Stimulated activated CD8-positive, alpha-beta memory T cell treated with anti-CD3 and anti-CD28 coated beads, Interleukin-7, amount 100 ng/mL, for 1 hour (primary cell): ENCODE measurements at places on chromosomes 3 and 15.

DNA sequence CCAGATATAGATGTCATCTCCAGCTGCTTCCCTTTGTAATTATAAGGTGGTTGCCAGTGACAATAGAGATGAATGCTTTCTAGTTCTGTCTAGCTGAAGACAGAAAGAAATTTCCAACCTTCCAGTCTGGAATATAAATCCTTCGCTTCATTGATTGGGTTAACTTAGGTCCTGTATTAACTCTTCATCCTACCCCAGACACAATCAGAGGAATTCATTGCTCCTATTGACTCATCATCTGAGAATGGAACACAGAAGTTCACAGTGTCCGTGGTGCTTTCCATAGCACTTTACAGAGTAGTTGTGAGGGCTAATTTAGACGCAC is 241.4 kb downstream of the NFKBIZ start:
- no peak for DNase-seq

- no peak for DNase-seq
Measured at GRCh38 chr3:190385731-190386688, 2.0 kb upstream of the CLDN16 start.

DNA sequence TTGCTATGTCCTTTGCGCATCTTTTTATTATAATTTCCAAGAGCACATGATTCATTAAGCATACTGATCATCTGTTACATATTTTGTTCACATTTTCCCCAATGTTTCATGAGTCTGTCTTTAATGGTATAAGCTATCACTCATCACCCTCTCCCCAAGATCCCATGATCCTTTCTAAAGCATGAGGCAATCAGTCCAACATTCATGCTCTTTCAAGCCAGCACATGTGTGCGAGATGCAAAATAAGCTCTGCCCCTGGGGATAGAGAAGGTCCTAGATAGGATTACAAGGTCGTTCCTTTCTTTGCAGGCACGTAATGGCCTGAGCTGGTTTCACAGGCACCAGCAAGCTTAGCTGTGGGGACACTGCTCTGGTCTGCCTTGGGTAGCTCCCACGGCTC is 32.2 kb upstream of the B3GNT5 start:
- DNase-seq = no peak

- no peak for DNase-seq
Measured at GRCh38 chr3:179156170-179156569, 8.0 kb downstream of the PIK3CA start.

DNA sequence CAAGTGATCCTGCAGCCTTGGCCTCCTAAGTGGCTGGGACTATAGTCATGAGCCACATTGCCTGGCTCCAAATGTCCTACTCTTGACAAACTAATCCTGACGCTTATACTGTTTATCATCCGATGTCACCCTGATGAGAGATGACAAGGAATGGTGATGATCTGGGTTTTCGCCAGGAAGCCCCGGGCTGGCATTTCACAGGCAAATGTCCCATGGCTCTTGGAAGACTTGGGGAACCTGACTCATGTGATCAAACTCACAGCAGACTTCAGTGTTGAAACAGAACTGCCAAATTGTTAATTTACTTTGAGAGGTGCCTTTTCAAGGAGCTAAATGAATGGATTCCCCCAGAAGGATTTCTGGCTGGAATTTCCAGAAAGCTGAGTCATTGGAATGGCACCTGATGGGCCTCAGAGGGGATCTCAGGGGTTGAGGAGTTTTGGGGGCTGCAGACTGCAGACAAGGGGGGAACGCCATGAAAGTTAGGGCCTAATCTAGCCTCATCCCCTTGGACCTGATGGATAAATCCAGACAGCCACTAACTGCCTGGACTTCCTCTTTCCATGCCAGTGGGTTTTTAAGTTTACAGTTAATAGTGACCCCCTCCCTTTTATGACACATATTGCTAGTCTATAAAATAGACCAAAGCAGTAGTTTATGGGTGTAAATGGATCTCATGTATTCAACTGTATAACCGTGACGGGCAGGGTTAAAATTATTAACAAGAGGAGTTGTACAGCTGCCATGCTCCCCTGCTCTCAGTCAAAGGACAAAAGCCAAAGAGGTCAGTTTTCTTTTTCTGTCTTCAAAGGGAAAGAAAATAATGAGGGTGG is 146.6 kb downstream of the CHSY1 start:
- DNase-seq = no peak

DNA sequence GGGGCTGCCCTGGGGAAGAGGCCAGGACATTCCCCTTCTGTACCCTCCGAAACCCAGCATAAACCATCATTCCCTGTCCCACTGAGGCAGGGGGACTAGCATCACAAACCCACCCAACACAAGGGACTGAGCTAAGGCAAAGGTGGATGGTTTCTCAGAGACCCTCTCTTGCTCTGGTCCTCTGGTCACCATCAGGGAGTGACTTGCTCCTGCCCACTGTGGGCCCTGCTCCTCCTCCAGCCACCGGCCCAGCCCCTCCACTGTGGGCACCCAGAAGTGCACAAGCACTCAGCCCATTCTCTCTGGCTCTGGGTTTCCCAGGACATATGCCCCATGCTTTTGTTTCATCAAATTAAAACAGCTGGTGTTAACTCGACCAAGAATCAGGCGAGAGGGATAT is 44.9 kb downstream of the PTH1R start:
- no peak for DNase-seq

GRCh38 chr3:10387881-10388609 is 67.1 kb upstream of the SEC13 start:
- DNase-seq = no peak

DNA sequence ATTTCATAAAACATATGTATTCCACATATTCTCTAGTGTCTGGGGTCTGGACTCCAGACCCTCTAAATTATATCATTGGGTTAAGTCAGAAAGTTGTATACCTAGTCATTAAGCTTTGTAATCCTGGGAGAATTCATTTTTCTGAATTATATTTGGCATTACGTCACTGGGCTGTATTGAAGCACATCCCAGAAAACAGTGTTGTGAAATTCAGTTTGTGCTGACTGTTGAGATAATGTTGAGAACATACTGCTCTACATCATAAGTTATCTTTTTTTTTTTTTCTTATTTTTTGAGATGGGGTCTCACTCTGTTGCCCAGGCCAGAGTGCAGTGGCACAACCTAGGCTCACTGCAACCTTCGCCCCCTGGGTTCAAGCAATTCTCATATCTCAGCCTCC is 153.1 kb upstream of the STT3B start:
- DNase-seq = no peak

- DNase-seq = no peak
Measured at GRCh38 chr3:37935756-37936666, 54.6 kb upstream of the VILL start.

DNA sequence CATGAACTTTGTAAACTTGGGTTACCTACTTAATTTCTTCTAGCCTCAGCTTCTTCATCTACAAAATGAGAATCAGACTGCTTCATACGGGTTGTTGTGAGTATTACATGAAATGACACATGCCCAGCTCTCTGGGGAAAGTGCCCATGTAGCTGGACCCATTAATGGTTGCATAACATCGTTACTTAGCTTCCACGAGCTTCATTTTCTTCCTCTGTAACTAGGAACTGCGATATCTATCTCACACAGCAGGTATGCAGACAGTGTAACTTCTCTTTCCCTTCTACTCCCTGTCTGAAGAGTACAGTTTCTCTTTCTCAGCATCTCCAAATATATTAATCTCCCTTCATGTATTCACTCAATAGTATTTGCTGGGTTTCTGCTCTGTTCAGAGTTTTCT is 37.9 kb upstream of the DLG1 start:
- no peak for DNase-seq

DNA sequence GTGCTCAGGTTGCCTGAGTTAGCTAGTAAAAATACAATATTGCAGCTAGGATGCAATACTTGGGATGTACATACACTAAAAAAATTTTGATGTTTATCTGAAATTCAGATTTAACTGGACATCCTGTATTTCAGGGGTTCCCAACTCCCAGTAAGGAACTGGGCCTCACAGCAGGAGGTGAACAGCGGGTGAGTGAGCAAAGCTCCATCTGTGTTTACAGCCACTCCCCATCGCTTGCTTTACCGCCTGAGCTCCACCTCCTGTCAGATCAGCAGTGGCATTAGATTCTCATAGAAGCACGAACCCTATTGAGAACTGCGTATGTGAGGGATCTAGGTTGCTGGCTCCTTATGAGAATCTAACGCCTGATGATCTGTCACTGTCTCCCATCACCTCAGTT is 285.1 kb upstream of the PROK2 start:
- no peak for DNase-seq

GRCh38 chr3:12886736-12887135 is 45.4 kb upstream of the RPL32 start:
- no peak for DNase-seq

- DNase-seq = no peak
Measured at GRCh38 chr3:10977892-10978510, 14.5 kb upstream of the SLC6A1 start.

- DNase-seq = no peak
Measured at GRCh38 chr15:78104566-78105475, 12.5 kb downstream of the SH2D7 start.

DNA sequence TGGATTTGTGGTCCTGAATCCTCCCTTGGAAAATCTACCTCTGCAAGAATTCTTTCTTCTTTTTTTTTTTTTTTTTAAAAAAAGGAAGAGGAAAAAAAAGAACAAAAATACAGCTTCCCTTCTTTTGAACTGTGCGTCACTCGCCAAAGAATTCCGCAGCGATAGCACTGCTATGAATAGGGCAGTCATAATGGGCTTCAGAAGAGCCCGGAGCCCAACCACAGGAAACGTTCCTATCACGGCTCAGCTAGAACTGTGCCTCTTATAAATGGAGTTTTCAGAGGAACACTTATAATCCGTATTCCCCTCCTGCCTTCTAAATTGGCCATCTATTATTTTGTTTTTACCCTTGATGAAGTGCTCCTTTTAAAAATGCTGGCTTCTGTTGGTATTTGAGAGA is 227.7 kb downstream of the ADAMTS17 start:
- DNase-seq = no peak

DNA sequence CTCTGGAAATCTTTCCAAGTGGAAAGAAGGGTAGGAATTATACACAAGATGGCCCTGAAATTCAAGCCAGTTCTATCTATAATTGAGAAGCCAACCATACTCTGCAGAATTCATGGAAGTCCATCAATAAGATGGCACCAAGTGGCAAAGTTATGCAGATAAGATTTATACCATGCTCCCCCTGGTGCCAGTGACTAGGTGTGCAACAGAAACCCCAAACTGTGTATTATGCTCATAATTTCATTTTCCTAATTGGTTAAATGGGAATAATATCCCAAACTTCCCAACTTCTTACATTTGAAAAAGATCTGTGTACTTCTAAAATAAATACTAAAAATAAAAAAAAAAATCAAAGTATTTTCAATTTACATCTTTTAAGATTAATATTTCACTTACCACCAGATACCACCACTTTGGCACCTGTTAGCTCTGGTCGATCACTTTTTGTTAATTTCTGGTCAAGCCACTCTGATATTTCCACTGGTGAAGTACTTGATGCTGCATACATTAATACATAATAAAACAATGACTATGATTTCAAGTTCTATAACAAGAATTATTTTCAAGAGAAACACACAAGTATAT is 25.9 kb downstream of the ETFA start:
- no peak for DNase-seq

GRCh38 chr3:102161384-102162006 is 273.3 kb upstream of the ZPLD1 start:
- DNase-seq = no peak

DNA sequence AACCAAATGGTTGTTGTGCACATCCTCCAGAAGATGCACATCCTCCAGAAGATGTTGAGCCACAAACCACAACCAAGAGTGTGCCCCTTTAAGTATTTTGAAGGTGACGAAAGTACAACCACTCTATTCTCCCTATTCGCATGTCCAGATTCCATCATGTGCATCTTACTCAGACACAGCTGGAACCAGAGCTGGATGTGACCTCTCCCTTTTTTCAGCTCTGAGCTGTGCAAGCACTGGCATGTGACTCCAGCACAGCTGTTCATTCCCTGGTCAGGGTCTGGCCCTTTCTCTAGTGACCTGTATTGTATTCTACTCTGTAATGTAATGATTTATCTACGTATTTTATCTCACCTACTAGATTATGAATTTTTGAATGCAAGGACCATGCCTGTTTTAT is 29.3 kb upstream of the DLG1 start:
- DNase-seq = no peak

GRCh38 chr3:119570229-119570628 is 9.1 kb upstream of the ADPRH start:
- DNase-seq = no peak

GRCh38 chr3:78096488-78097255 is 1056.8 kb downstream of the ROBO2 start:
- DNase-seq = no peak

- DNase-seq = no peak
Measured at GRCh38 chr15:58138106-58138505, at the start of gene AQP9. TSS of gene AQP9 (plus strand) at chr15:58138381. CDS start at chr15:58138566, 185 bp downstream.

GRCh38 chr3:55482496-55483195 is 4.5 kb downstream of the WNT5A start:
- no peak for DNase-seq

GRCh38 chr15:25850154-25851111 is 12.7 kb downstream of the ATP10A start:
- DNase-seq = no peak

- no peak for DNase-seq
Measured at GRCh38 chr3:195078891-195079440, 192.0 kb downstream of the XXYLT1 start.

GRCh38 chr15:63387748-63388493 is 6.3 kb upstream of the CA12 start:
- no peak for DNase-seq

- DNase-seq = no peak
Measured at GRCh38 chr3:12679468-12679867, 15.6 kb upstream of the RAF1 start.

- no peak for DNase-seq
Measured at GRCh38 chr15:71366926-71367325, 251.7 kb downstream of the THSD4 start.

DNA sequence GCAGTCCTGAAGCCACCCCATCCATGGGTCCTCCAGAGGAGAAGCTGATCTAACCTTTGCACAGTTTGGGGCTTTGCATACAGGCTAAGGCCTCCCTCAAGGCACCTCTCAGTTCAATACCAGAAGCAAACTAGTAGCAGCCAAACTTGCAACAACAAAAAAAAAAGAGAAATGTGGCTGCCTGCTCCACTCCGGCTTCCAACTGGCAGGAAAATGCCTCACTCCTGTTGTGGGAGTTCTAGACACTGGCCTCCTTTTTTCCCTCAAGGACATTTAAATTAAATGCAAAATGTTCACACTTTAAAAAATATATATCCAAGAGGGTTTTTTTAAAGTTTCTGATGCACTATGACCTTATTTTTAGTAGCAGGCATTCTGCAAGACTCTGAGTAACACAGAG is 216.0 kb upstream of the TPM1 start:
- no peak for DNase-seq

DNA sequence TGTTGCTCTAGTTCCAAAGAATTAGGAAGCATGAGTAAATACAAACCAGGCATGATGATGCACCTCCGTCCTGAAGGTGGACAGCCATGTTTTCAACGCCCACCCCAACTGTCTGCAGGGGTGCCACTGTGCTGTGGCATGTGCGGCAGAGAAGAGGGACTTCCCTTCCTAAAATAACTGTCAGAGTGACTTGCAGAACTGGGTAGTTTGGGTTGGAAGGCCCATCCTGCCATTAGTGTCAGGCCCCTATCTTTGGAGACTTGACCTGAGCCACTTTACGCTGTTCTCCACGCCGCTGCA is 17.4 kb upstream of the STAB1 start:
- DNase-seq = no peak

GRCh38 chr15:55937040-55937439 is 56.4 kb downstream of the NEDD4 start:
- no peak for DNase-seq
